ENCODE measurements at places on chromosomes 12 and 14.
A peak's percentile ranks its signal among the peaks of the same experiment; 100 is the strongest.

DNA sequence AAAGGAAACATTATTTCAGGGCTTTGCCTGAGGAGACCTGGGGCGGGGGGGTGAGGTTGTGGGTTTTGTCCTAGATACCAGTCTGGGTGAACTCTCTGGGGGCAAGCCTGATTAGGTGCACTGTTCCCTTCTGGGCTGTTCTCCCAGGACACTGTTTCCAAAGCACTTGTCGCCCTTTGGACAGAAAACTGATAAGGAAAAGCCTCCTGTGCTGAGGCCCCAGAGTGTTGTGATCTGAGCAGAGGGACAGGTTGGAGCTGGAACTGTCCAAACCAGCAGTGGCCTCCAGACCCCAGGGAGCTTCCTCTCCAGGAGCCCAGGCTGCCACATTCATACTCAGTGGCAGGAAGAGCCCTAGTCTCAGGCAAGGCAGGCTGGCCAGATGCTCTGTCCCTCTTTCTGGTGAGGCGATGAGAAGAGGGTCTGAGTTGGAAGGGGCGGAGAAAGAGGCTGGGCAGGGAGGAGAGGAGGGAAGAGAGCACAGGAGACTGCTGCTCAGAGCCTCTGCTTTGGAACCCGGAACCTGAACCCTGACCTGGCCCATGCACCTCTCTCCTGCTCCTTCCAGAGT is 1.9 kb downstream of the GALNT16 start:
- DNase-seq: no peak

DNA sequence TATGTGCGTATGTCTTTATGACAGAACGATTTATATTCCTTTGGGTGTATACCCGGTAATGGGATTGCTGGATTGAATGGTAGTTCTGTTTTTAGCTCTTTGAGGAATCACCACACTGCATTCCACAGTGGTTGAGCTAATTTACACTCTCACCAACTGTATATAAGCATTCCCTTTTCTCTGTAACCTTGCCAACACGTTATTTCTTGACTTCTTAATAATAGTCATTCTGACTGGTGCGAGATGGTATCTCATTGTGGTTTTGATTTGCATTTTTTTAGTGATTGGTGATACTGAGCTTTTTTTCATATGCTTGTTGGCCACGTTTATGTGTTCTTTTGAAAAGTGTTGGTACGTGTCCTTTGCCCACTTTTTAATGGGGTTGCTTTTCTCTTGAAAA is 49.7 kb downstream of the FRS2 start:
- no peak for DNase-seq

DNA sequence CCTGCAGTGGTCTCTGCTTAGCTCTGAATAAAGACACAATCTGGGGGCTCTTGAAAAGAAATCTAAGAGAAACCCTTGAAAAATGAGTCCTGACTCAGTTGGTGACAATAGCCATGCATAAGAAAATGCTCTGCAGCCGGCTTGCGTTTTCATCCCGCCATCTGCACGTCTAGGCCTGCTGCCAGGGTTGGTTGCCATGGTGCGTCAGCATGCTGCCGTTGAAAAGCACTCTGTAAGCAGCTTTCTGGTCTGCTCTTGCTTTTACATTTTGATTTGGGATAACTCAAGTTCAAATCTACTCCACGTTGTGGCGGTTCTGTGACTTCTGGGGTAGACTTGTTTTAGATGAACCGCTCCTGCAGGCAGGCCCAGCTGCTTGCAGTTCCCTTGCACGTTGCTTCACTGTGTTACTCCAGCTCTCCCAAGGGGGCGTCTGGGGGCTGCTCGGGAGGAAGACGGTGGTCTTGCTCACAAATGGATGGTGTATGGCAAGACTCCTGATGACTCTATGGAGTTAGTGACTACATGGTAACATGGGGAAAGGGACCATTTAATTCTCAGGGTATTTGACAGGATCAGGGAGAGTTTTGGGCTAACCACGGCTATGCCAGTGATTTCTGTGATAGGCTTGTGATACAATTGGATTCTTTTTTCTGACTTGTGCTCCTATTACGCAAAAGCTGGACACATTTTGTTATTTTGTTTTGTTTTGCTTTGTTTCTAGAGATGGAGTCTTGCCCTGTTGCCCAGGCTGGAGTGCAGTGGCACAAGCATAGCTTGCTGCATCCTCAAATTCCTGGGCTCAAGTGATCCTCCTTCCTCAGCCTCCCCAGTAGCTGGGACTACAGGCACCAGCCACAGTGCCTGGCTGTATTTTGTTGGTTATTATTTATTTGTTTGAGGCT is 15.8 kb downstream of the WNT5B start:
- DNase-seq: peak; percentile 55

DNA sequence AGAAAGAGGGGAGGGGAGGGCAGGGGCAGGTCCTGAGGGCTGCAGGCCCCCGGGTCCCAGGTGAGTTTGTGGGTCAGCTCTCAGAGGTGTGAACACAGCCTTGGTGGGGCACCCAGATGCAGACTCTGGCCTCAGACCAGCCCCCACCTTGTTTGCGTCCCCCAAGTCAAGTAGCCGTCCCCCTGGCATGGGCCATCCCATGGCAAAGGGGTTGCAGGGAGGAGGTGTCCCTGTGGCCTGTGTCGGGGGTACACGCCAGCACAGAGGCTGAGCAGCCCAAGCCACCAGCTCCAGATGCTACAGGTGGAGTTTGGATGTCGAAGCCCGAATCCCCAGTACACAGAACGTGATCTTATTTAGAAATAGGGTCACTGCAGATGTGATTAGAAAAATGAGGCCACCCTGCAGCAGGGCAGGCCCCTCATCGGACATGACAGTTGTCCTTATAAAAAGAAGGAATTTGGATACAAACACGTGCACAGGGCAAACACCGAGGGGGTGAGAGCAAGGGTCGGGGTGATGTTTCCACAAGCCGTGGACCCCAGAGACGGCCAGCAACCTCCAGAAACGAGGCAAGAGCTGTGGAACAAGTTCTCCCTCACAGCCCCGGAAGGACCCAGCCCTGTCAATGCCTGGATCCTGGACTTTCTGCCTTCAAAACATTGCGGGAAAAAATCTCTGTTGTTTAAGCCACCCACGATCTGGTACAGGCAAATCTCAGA is 141.2 kb upstream of the C14orf180 start:
- no peak for DNase-seq

DNA sequence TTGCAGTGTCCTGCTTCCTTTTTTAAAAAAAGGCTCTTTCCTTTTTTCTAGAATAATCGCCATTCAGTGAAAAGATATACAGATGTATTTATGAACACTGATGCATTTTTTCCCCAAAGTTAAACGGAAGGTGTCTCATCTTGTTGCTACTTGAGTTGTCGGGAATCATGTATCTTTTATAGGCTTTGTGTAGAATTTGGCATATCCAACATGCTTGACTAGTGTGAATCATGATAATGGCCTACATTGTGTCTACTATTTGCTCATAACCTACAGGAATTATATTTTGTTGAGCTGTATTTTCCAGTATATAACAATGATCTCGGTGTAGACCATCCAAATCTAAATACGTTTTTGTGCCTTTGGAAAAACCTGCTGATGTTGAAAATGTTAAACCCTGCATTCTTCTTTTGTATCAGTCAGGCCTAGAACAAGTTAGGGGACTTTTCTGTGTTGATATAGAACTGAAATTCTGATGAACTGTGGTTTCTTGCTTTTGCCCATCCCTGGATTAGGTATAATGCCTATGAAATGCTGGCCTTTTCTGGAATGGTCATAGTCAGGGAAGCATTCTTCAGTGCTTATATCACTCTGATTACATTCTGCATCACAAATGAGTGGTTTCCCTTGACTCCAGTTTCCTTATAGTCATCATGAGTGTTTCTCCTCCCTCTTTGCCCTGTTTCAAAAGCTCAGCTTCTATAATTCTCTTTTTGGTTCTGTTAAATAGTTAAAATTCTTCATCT is 10.8 kb downstream of the BMAL2 start:
- DNase-seq: peak; percentile 85

- no peak for DNase-seq
Observed at GRCh38 chr12:104303538-104304151, at the start of gene EID3. Gene EID3 (plus strand): TSS chr12:104303739. CDS start chr12:104303935, 196 bp downstream.
